ENCODE measurements at places on chromosomes 6 and 20.
A peak's percentile ranks its signal among the peaks of the same experiment; 100 is the strongest.

GRCh38 chr6:106735136-106735633 is 105.8 kb downstream of the QRSL1 start:
- no peak for DNase-seq

GRCh38 chr6:39407446-39407993 is 85.0 kb upstream of the KCNK16 start:
- no peak for DNase-seq

- no peak for DNase-seq
These were observed 9.2 kb upstream of the ZBTB9 start for GRCh38 chr6:33445119-33445603.

DNA sequence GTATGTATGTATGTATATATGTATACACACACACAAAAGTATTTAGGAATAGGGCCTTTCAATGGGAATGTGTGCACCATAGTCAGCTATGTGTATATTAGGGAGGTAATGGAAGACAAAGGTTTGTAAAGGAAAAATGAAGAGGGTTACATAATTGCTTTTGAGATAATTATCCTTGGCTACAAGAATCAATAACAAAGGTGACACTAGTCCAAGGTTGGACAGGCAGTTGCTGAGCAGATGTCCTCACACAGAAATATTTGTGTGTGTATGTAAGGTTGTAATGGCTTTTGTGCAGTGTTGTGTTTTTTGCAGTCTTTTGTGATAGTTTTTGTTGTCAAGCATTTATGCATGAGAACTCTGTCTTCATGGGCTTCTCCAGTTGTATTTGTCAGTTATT is 157.9 kb upstream of the MARCKS start:
- no peak for DNase-seq

DNA sequence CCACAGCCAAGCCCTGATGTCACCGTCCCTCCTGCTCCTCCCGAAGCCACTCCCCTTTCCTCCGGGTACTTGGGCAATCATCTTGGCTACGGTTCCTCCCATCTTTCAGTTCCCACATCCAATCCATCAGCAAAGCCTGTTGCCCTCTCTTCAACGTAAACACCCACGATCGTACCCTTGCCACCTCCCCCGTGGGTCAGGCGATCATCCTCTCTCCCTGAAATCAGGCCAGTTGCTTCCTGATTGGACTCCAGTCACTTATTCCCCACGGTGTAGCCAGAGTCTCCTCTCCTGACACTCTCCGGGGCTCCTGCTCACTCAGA is 44.5 kb downstream of the SULF2 start:
- DNase-seq, result no peak

DNA sequence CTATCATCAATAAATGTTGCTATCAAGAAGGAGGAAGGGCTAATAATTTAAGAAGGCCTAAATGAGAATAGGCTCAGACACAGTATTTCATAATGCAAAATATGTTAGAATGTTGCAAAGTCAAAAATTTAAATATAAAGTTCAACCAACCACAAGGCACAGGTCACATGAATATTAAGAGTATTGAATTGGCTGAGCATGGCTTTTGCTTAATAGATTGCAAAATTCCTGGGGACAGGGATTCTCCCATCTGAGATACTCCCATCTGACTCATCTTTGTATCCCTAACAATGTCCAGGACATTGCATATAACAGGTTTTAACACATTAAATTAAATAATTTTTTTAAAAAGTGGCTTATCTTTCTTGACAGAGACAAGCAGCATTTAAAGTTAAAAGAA is 32.9 kb upstream of the UTRN start:
- DNase-seq, result no peak

- no peak for DNase-seq
These were observed 62.9 kb upstream of the HBS1L start for GRCh38 chr6:135117413-135117968.

DNA sequence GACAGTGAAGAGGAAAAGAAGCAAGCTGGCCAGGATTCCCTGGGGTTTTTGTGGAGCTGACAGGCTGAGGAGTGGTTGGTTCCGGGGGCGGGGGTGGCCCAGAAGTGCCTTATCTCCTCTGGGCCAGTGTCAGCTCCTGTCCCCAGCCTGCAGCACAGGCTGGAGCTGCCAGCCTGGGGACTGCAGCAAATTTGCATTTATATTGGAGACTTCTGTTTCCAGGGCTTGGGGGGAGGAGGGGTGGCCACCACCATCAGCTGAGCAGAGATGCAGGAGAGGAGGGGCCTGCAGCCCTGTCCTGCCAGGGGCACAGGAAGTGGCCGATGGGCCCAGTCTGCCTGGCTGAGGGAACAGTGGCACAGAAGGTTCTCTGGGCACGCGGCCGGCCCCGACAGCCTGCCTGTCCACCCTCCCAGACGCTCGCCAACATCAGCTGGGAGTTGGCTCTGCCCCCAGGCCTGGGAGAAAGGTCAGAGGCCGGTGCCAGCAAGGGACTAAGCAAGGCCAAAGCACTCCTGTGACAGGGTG is 24.3 kb upstream of the SCRT2 start:
- no peak for DNase-seq

GRCh38 chr6:149482545-149483333 is 2.1 kb downstream of the ZC3H12D start:
- no peak for DNase-seq

DNA sequence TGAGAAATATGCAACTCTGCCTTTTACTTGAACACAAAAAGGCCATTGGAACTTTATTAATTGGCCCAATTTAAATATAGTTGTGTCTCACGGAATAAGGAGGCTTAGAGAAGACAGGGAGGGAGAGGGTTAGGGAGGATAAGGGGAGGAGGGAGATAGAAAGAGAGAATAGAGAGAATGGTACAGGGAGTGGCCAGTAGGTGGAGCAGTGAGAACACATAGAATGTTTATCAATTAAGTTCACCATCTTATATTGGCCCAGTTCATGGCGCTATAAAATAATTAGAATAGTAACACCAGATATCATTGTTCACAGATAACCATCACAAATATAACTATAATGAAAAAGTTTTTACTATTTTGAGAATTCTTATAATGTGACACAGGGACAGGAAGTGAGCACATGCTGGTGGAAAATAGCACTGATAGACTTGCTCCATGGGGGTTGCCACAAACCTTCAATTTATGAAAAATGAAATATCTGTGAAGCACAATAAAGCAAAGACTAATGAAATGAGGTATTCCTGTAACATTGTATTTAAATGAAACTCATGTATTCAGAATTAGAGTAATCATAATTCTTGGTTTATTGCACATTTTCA is 374.1 kb upstream of the MANEA start:
- no peak for DNase-seq

GRCh38 chr6:48255094-48255493 is 144.1 kb upstream of the PTCHD4 start:
- DNase-seq, result no peak

GRCh38 chr6:2166717-2167116 is 78.7 kb downstream of the GMDS start:
- DNase-seq, result no peak

GRCh38 chr20:49572857-49573256 is 4.9 kb upstream of the PTGIS start:
- no peak for DNase-seq

GRCh38 chr20:8033151-8033841 is 13.7 kb upstream of the TMX4 start:
- DNase-seq, result no peak

- no peak for DNase-seq
These were observed 107.3 kb downstream of the PRND start for GRCh38 chr20:4828830-4829513.

DNA sequence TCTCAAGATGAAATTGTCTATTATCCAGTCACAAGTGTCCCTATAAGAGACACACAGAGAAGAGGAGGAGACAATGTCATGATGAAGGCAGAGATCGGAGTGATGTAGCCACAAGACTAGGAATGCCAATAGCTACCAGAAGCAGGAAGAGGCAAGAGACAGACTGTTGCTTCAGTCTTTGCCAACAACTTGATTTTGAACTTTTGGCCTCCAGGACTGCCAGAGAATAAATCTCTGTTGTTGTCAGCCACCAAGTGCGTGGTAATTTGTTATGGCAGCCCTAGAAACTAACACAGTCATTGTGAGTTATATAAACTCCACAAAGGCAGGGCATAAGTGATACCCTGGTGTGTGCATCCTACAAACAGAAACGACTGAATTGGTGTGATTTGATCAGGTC is 517.0 kb downstream of the BTBD3 start:
- DNase-seq, result no peak

- DNase-seq, result no peak
These were observed 36.8 kb downstream of the MOXD1 start for GRCh38 chr6:132364306-132365074.

DNA sequence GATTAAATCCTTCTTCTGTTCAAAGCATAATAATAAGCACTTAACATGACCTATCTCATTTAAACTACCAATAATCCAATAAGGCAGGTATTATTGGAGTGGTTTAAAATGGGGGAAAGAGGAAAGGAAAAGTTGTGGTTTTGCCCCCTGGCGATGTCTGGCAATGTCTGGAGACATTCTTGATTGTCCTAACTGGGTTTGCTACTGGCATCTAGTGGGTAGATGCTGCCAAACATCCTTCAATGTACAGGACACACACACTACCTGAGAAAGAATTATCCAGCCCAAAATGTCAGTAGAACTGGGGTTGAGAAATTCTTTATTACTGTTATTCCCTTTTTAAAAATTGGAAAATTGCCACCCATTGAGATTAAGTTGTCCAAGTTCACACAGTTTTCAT is 25.2 kb upstream of the SRSF6 start:
- no peak for DNase-seq

DNA sequence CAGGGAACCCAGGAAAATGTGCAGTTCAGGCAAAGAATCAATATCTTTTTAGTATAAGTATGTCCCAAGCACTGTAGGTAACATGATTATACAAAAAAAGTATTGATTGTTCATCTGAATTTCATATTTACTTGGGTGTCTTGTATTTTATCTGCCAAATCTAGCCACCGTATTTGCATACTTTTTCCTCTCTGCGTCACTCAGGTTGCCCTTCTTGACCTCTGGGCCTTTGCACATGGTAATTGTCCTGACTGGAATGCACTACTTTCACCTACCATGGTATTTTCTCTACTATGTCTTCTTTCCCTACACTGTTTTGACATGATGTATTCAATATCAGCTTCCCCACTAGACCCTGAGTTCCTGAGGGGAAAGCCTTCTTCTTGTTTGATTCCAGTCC is 15.2 kb downstream of the GSTA3 start:
- DNase-seq, result no peak

DNA sequence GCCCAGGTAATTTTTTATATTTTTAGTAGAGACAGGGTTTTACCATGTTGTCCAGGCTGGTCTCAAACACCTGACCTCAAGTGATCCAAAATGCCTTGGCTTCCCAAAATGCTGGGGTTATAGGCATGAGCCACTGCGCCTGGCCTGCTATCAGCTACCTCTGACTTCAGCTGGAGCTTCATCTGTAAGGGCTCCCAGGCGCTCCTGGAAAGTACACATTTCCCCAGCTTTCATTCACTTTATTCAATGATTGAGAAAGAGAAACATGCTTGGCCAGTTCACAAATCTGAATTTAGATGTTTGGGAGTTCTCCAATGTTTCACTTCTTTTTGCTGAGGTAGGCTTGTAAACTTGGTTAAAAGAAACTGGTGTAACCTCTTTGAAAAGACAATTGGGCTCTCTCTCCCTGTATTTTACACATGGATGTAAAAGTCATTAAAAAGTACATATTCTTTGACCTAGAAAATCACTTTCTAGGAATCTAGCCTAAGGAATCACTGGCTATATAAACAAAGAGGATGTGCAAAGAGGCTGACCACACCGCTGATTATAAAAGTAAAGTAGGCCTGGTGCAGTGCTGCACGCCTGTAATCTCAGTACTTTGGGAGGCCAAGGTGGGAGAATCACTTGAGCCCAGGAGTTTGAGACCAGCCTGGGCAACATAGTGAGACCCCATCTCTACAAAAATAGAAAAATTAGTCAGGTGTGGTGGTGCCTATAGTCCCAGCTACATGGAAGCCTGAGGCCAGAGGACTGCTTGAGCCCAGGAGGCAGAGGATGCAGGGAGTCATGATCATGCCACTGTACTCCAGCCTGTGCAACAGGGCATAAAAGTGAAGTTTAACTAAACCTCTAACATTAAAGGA is 128.9 kb downstream of the BACH2 start:
- DNase-seq, result no peak

- DNase-seq, result no peak
These were observed 42.6 kb upstream of the ZNFX1 start for GRCh38 chr20:49320460-49320859.

DNA sequence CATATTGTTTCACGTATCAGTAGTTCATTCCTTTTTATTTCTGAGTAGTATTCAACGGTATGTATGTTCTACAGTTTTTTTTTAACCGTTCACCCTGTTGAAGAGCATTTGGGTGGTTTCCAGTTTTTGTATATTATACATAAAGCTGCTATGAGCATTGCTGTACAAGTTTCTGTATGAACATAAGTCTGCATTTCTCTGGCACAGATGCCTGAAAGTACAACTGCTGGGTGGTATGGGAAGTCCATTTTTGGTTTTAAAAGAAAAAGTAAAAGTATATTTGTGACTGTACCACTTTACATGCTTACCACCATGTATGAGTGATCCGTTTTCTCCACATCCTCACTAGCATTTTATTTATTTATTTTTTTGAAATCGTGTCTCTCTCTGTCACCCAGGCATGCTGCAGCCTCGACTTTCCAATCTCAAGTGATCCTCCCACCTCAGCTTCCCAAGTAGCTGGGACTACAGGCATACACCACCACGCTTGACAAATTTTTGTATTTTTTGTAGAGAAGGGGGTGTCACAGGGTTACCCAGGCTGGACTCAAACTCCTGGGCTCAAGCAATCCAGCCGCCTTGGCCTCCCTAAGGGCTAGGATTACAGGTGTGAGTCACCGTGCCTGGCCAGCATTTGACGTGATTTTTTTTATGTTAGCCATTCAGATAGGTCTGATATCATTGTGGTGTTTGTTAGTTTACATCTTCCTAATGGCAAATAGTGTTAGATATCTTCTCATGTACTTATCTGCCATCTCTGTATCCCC is 11.0 kb upstream of the SIM1 start:
- no peak for DNase-seq

DNA sequence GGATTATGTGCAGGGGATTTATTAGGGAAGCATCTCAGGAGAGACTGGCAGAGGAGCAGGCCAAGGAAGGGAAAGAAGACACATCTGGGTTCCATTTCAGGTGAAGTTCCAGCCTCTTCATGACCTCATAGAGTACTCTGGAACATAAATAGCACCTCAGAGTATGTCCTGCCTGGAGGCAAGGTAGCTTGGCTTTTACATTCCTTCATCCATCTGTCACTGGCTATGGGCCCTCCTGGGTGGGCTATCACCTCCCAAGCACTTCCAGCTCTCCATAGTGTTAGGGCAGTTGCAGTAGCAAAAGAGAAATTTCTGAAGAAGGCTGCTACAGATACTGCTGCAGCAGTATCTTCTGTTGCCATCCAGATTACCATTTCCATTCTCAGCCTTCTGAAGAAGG is 116.0 kb downstream of the PLCB1 start:
- no peak for DNase-seq

- DNase-seq, result no peak
These were observed 62.6 kb upstream of the ATXN1 start for GRCh38 chr6:16823718-16824352.

GRCh38 chr20:59139998-59140397 is 23.6 kb upstream of the ZNF831 start:
- DNase-seq, result no peak

- DNase-seq, result no peak
These were observed 157.7 kb upstream of the MMS22L start for GRCh38 chr6:97440590-97441176.

GRCh38 chr20:62367633-62368391 is 700 bp upstream of the LAMA5 start:
- DNase-seq, result peak; percentile 33

- no peak for DNase-seq
These were observed 14.5 kb upstream of the TMEM170B start for GRCh38 chr6:11522812-11523605.
